Endothelial cell (in vitro differentiated cells): ENCODE measurements at places on chromosomes 5 and 9. TPM values are rescaled to one million over a fixed set of nuclear protein-coding genes. Genes with fewer than 3 reads are reported as not detected.
A peak's percentile ranks its signal among the peaks of the same experiment; 100 is the strongest.

DNA sequence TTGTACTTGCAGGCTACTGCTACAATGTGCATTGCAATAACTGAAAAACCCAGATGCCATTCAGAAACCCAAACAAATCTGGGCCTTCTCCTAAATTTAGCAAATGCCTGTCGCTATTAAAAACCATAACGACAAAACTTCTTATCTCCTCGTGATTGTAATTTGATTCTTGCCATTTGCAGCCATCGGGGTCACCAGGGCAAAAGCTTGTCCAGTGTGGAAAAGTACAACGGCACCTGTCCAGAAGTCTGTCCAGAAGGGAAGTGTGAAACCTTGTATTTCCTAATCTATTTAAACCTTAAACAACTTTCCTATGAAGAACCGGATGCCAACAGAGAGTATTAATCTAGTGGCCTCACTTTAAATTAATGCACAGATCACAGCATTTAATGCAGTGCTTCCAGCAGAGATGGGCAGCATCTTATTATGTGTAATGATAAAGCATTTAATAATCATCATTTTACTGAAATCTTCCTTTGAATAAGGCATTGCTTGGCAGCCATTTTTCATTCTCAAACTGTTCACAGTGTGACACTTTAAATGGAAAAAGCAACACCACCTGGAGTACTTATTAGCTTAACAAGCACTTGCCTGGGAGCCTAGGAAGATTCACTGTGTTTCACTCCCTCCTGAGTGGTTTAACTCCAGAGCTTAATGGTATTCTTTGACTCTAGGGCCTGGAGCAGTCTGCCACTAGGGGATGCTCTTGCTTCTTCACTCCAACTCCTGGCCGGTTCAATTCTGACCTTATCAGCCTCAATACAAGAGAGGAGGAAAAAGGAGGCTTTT is 4.9 kb upstream of the C7 start:
- DNase-seq: peak; percentile 66

Gene FER
- total RNA-seq: 30.7 TPM

DNA sequence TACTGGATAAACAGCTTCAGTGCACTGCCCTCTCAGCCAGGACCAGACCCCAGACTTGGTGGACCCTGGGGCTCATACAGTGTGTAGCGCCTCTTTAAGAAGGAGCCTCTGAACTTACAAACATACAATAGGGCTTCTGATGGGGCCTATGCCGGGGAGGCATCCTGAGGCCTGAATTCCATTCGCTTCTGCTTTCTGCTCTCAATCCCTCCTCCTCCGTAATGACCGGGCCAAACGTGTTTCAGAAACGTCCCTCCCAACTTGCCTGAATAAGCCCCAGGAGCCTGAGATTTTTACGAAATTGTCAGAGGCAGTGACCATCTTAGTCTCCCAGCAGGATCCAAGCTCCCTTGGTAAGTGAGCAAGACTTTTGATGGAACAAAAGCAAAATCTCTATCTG is 128.1 kb upstream of the BOD1 start:
- DNase-seq: no peak

- DNase-seq: no peak
Observed at GRCh38 chr5:35884191-35884769, 27.6 kb downstream of the IL7R start.

Gene EDIL3
- total RNA-seq: 74.6 TPM

- DNase-seq: peak; percentile 81
Observed at GRCh38 chr9:34985311-34985899, 4.1 kb upstream of the DNAJB5 start.

GRCh38 chr9:94676446-94677131 is 37.3 kb upstream of the FBP1 start:
- no peak for DNase-seq

Gene FOXD4L3
- total RNA-seq: not detected

- DNase-seq: no peak
Observed at GRCh38 chr9:134453776-134454475, 127.7 kb downstream of the RXRA start.

Gene PDE6A
- not detected for total RNA-seq

DNA sequence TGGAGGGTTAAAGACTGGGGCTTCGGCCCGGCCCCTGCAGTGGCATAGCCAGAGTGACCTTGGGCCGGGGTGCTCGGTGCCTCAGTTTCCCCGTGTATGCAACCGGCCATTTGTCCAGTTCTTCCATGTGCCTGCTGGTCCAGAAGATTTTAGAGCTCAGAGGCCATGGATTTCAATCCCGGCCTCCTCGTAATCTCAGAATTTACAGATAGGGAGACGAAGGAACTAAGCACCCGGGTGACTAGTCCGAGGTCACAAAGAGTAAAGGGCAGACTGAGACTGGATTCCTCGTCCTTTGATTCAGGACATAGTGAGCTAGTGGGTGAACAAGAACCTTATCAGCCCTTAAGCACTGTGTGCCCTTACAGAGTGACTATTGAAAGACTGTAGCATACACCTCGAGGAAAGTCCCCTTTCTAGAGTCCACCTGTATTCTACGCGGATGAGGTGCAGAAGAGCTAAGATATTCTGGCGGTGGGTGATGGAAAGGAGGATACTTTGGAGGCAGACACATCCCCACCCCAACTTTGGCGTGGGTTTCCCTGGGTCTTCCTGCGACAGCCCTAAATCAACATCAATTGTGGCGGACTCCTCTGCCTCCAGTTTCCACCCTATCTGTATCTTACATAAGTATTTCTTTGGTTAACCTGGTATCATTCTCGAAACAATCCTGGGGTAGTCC is 597 bp downstream of the SLC31A1 start:
- no peak for DNase-seq

GRCh38 chr9:85291266-85291665 is 450.5 kb downstream of the AGTPBP1 start:
- DNase-seq: no peak

GRCh38 chr5:14928661-14929060 is 57.1 kb upstream of the ANKH start:
- no peak for DNase-seq

DNA sequence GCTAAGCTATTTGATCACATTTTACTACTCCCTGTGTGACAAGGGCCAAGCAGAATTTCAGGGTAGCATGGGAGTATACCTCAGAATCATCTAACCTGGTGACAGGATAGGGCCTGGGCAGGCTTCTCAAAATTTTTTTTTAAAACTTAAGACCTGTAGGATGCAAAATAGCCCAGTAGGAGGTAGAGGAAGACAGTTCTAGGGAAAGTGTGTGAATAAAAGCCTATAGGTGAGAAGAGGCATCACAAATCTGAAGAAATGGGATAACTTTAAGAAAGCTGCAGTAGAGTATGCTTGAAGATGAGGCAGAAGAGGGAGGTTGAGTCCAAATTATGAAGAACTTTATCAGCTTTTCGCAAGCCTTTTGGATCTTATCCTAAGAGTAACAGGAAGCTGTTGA is 32.3 kb downstream of the CNTRL start:
- no peak for DNase-seq

DNA sequence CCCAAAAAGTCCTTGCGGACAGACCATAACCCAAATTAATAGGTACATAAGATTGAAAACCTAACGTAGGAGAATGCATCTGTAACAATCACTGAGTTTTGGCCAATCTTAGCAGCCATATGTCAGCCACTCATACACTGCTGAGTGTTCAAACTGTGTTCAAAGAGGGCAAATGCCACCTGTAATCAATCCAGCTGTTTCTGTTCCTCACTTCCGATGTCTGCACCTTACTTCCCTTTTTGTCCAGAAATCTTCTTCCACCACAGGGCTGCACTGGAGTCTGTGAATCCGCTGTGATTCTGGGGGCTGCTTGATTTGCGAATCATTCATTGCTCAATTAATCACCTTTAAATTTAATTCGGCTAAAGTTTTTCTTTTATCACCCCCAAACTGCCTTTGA is 263.9 kb downstream of the ICE1 start:
- DNase-seq: no peak

- DNase-seq: no peak
Observed at GRCh38 chr9:136054798-136055714, 40.0 kb downstream of the NACC2 start.

GRCh38 chr5:58346041-58346440 is 113.8 kb downstream of the PLK2 start:
- no peak for DNase-seq

Gene FOXD4L4
- total RNA-seq: 0.13 TPM

DNA sequence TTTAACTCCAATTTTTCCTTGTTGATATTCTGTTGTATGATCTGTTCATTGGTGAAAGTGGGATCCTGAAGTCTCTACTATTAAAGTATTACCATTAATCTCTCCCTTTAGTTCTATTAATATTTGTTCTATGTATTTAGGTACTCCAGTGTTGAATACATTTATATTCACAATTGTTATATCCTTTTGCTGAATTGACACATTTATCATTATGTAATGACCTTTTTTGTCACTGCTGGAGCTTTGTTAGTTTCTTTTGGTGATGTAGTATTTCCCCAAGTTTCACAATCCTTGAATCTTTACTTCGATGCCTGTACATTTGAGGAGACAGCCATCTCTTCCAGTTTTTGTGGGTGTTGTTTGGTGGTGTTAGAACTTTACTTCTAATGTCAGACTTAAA is 53.7 kb upstream of the PPP3R2 start:
- no peak for DNase-seq
